ENCODE measurements at places on chromosomes 16 and 17.

DNA sequence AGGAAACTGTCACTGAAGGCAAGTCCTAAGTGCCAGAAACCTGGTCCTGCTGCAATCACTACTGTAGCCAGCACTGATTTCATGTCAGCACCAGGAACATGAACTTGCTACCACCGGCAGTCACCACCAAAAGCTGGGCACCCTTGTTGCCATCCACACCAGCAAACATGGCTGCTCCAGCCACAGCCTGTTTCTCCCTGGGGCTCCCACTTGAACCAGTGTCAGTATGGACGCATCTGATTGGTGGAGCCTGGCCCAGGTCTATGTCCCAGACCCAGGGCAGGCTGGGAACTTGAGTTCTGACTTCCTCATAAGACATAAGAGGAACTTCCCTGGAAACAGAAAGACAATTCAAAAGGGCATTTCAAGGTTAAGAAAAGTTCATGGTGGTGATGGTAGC lies 56.5 kb downstream of the COPRS start:
- DNase-seq = no peak

- no peak for DNase-seq
Measured at GRCh38 chr17:81349397-81350319, 45.6 kb upstream of the BAHCC1 start.

DNA sequence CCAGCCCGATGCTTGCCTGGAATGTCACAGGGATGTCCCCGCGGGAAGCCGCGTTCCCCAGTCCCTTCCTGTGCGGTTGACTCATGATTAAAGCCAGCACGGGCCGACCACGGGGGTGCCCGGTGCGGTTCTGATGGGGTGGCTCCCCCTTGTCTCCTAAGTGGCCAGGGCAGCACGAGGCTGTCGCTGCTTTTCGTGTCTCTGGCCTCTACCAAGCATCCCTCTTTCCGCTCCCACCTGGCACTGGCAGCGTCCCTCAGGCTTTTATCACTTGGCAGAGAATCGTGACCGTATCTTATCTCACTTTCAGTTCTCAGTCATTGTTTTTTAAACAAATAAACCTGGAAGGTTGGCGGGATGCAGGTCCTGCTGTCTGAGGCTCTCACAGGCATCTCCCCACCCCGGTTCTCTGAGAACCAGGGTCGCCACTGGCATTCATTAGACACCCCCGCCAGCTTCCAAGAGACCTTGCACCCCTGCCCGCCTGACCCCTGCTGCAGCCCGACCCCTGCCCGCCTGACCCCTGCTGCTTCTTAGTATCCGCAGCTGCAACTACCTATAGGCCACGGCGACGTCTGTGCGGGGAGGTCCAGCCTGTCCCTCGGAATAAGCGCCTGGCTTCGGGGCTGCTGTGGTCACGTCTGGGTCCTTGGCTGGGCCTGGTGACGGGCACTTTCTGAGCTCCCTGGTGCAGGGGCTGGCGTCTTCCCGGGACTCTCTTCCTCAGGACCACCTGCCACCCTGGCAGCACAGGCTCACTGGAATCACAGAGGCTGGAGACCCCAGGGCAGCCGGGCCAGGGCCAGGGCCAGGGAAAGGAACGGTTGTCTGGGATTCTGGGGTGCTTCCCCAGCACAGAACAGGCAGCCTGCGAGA lies 7.5 kb downstream of the C1QTNF8 start:
- DNase-seq = no peak

DNA sequence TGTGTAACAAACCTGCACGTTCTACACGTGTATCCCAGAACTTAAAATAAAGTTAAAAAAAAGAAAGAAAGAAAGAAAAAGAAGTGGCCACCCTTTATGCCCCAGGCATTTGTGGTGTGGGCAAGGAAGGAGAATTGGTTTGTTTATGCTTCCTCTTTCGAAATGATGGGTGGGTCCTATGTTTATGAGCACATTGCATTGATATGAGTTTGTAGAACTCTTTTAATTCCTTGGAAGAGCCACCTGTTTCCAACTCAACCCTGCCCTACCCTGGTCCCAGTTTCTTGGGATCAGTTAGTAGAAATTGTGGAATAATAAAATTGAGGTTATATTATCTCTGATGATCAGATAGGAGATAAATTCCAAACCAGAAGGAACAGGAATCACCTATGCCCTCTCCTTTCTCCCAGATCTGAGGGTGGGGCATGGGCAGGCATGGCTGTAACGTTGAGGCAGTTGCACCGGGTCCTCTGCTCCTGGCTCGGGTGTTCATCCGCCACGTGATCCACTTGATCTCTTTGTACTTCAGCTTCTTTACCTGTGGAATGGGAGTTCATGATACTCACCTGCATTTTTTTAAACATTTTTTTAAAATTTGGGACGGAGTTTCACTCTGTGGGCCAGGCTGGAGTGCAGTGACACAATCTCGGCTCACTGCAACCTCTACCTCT lies 15.9 kb downstream of the CHAD start:
- DNase-seq = no peak

DNA sequence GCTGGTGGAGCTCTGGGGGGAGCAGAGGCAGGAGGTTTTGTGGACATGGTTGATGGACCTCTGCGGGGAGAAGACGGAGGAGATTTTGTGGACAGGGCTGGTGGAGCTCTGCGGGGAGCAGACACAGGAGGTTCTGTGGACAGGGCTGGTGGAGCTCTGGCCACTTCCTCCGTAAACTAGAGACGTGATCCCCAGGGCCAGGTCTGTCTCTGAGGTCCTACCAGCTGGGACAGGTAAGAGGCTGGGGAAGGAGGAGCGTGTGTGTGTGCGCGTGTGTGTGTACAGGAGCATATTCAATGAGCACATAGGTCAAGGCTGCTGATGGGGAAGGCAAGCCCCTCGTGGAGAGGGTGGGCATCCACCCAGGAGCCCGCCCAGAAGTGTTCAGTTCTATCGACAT lies 20.6 kb downstream of the RPH3AL start:
- no peak for DNase-seq

DNA sequence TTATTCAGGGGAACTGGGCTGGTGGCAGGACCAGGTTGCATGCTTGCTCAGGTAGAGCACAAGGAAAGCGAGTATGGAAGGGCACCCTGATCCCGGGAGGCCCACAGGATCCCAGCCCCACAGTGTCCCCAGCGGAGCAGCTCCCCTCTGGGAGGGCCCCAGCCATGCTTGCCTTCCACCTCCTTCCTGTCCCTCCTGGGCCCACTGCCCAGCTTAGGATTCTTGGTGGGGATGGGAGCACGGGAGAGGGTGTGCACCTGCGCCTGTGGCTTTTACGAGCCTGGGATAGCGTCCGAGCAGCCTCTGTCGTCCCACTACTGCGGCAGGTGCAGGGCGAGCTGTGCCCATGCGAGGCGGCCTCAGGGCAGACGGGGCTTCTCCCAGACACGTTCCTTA lies 114.5 kb downstream of the BANP start:
- no peak for DNase-seq

DNA sequence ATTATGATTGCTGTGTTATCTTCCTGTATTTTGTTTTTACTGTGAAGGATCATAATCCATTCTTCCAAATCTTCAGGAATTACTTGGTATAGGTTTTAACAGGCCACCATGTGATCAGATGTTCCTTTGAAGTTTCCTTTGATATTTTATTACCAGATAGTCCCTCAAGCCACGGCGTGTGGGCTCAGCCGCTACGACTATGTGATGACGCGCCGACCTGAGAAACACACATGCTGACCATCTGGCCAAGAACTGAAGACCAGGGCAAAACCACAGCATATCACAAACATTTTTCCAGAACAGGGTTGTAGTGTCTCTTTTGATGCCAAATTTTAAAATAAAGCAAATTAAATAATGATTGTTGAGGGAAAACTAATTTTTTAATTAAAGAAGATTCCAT lies 47.3 kb downstream of the ZCCHC14 start:
- no peak for DNase-seq

- no peak for DNase-seq
Measured at GRCh38 chr17:66684731-66685130, 150.2 kb upstream of the CACNG5 start.

DNA sequence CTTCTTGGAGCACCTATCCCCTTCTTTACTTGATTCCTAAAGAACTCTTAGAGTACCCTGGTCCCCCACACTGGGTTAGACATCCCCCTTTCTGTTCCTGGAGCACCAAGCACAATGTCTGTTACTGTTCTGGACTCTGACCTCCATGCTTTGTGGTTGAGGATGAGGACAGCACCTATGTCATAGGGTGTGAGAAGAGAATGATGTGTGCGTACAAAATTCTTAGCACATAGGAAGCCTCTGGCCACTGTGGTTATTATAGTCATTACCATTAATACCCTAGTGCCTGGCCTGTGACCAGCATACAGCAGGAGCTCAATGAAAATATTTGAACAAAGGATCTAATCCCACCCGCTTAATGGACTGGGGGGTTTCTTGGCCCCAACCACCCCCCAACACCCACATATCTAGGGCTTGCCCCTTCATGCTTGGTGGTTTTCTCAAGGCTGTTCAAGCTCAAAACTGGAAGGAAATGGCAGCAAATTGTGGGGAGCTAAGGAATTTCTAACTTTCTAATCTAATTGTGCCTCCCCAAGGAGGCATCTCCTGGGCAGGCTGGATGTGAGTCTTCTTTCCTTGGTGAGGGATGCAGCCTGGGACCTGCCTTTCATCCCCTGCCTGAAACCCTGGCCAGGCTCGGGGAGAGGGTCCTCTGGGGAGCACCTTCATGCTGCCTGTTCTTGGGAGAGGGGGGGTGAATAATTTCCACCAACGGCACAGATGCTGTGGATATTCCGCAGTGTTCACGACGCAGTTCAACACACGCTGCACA lies 1.5 kb upstream of the CMIP start:
- no peak for DNase-seq

GRCh38 chr16:26729951-26730541 lies 336.7 kb upstream of the C16orf82 start:
- no peak for DNase-seq

DNA sequence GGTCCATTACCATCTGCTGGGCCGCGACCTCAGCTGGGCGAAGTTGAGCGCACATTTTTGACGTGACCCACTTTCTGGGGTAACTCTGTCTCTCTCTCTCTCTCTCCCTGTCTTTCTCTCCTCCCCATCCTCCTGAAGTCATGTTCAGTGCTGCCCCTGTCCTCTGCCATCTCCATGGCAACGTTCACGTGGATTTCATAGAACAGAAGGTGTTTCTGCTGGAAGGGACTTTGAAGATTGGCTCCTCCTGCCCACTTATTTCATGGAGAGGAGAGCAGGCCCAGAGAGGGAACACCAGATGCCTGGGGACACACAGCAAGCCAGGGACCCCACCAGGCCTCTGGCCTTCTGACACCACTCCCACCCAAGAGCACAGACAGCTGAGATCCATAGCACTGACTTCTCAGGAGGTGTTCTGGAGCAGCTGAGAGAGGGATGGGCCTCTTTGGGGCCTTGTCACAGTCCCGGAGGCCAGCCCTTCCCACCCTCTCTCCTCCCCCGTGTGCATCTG lies 4.2 kb upstream of the CCNF start:
- no peak for DNase-seq

- DNase-seq = no peak
Measured at GRCh38 chr17:41284043-41284442, 8.5 kb downstream of the KRTAP9-7 start.

- no peak for DNase-seq
Measured at GRCh38 chr17:79608624-79608959, 2.3 kb downstream of the RBFOX3 start.

DNA sequence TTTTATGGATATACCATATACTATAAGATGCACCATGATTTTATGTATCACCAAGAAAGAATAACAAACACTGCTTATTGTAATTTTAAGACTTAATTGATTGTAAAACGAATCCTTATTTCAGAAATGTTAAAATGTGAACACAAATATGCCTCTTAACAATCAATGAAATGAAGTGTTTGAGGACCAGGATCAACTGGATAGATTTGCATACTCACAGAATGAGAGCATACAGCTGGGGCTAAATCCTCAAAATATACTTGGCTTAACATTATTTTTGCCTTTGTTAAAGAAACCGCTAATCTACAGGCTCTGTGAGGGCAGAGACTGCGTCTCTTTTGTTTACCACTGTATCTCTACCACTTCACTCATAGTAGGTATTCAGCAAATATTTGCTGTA lies 93.6 kb downstream of the SPACA3 start:
- DNase-seq = no peak

DNA sequence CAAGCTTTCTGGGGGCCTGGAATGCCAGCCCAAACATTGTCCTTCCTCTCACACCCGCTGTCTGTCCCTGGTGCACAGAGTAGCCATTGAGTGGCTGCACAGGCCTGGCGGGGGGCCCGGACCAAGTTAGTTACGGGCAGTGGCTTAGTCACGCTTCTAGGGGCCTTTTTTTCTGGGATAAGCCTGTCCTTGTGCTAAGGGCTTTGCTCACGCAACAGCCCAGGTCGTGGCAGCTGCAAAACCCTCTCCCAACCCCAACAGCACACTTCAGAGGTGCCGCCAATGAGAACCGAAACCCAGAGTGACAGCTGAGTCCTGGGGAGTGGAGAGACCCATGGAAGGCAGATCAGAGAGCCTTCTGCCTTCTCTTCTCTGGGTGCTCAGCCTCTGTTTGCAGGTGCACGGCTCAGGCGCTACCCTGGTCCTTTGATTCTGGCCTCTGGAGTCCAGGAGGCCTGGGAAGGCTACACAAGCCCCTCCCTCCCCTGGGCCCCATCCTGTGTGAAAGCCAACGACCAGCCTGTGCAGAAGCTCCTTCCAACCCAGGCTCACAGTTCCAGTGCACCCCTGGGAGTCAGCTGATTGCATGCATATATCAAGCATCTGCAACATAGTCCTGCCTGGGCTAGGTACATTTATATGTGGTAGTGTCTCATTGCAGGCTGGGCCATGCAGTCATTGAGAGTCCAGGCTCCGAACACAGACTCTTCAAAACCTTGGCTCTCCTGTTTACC lies 9.1 kb downstream of the WSCD1 start:
- DNase-seq = no peak

DNA sequence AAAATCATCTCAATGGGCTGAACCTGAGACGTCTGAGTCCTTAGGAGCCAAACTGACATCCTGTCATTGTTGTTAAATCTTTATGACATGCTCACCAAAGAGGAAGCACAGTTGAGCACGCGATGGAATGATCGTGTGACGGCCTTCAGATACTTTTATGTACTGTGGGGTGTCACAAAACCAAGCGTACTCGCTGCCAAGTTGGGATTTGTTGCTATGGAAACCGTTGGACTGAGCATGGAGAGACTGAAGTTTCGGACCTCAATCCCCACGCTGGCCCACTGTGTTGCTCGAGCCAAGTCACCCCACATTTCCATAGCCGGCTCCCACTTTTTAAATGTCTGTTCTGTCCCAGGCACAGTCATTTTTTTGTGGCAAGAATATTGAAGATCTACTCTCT lies 222.8 kb upstream of the SDK2 start:
- no peak for DNase-seq

- DNase-seq = no peak
Measured at GRCh38 chr16:81275064-81275532, 36.6 kb downstream of the BCO1 start.
